ENCODE measurements at places on chromosomes 4 and X.
A peak's percentile ranks its signal among the peaks of the same experiment; 100 is the strongest.

- DNase-seq: no peak
Measured at GRCh38 chrX:9317176-9317575, 147.7 kb upstream of the TBL1X start.

GRCh38 chrX:52995987-52996331 is 37.6 kb upstream of the FAM156A start:
- no peak for DNase-seq

DNA sequence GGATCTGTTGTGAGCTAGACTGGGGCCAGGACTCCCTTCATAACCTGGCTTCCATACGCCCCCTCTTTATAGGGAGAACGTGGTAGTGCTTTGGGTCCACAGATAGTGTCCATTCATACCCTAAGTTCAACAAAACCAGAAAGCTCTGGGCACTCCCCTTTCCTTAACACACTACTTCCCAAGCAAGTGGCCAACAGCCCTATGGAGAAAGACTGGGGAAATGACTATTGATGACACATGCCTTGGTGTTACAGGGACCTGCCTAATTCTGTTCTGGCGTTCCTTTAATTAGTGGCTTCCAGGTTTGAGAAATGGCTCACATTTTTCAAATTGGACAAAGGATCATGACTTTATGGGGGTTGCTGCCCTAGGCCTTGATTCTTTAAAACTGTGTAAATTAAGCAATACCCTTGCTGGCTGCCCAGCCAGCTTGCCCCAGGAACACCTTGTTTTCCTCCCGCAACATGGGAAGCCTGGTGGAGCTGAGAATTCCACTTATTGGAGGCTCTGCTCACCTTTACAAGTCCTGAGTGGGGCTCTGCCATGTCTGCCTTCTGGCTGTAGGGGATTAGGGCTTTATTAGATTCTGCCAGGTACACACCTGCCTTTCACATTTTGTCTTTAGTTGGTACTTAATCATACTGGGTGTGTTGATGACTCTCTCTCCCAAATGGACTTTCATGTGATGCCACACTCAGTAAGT is 61.1 kb downstream of the RGS12 start:
- DNase-seq: no peak

DNA sequence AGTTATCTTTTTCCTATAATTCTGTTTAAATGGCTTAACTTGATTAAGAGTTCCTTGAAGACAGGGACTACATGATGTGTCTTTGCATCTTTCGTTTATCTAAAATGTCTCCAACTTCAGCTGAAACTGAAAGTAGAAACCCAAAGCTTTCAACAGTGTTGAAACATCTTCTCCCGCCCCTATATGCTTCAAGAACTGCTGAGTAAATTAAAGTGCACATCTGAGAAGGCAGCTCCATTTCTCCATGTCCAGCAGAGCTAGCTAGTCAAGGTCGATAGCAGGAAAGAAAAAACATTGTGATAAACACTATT is 185.7 kb upstream of the TBL1X start:
- no peak for DNase-seq

GRCh38 chr4:153341575-153342090 is 2.9 kb upstream of the MND1 start:
- DNase-seq: no peak

DNA sequence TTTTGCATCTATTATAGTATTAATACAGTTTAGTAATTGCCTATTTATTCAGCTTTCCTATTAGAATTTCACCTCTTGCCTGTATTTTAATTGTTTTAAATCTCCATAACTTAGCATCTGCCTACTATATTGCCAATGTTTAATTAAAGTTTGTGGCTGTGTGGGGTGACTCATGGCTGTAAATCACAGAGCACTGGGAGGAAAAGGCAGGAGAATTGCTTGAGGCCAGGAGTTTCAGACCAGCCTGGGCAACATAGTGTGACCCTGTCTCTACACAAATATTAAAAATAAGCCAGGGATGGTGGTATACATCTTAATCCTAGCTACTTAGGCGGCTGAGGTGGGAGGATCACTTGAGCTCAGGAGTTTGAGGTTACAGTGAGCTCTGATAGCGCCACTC is 14.5 kb upstream of the CCSER1 start:
- DNase-seq: no peak

DNA sequence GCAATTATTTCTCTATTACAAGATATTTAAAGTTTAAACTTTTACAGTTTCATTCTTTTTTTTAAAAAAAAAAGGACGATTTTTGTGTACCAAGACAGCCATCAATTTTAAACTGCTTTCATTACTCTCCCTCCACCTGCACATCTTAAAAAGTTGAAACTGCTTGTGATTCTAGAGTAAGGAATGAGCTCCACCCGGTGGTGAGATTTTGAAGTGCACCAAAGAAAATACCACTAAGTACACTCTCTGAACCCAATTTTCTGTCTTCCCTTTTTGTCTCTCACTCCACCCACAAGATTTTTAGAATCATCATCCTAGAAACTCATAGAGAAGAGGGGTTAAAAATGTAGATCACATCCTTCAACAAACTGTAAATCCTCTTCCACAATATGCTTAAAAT is 91.3 kb upstream of the WDR44 start:
- DNase-seq: peak; percentile 22

DNA sequence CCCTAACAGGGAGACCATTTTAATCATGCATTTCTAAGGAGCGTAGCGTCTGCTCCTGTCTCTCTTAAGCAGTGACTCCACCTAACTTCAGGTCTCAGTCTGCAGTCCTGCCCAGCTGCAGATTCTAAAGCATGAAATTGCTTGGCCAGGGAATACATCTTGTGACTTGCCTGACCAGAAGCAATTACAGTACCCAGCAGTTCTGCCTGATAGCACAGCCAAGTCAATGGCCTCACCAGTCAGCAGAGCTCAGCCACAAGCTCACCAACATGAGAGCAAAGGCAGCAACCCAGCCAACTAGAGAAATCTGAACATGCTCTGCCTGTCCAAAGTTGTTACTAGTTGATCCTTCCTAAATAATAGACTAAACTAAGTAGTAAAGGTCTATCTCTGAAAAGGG is 2011.9 kb upstream of the PCDH10 start:
- no peak for DNase-seq

GRCh38 chr4:6938237-6938636 is 28.6 kb downstream of the TBC1D14 start:
- DNase-seq: no peak

GRCh38 chrX:19003756-19004155 is 19.8 kb upstream of the PHKA2 start:
- no peak for DNase-seq

DNA sequence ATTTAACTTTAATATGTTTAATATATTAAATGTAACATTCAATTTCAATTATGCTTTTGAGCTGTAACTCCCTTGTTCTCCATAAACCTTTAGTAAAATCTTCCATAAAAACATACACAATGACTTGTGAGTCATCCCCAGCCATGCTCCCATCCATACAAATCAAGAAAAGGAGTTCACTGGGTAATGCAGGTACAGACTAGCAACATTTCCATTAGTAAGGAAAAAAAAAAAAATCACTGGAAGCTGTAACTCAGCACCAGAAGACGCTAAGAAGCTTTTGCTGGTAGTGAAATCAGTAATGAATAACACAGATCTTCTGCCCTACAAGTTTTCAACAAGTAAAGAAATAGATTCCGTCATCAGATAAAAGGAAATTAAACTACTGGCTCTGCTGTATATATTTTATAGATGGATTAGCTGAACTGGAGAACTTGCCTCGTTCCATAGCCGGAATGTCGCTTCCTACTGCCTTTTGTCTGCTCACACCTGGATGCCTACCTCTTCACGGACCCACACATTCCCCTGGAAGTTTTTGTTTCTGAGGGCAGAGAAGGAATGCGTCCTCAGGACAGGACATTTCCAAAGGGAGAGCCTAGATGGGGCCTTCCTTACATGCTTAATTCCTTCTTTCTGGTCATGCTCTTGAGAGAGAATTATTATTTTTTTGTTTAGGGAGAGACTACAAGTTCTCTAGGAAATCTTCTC is 298.4 kb upstream of the ANKRD50 start:
- no peak for DNase-seq
